Stimulated activated CD8-positive, alpha-beta memory T cell treated with anti-CD3 and anti-CD28 coated beads, Interleukin-4, amount 100 ng/mL, for 4 hours (primary cell): ENCODE measurements at places on chromosomes 16 and 17.

DNA sequence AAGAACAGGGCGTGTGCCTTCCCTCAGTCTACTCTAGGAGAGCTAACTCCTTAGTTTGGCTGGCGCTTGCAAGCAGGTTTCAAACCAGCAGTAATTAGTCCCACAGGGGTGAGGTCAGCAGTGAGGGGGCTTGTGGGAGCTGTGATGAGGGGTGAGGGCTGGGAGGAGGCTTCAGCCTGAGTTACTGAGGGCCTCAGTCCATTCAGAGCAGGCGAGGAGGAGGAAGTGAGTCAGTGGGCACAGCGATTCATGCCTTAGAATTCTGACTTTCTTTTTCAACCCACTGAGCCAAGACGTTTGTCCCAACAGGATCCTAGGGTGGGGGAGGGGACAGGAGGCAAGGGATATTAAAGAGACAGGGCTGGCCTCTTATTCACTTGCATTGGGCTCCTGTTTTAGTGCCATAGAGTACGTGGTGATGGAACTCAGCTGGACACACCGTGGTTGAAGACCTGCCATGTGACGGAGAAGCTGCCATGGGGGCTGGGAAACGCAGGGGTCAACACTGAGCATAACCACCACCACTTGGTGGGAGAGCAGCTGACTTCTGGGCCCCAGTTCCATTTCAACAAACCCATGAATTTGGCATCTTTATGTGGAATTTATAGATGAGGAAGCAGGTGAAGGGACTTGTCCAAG is 8.3 kb upstream of the ITGA3 start:
- no peak for DNase-seq

DNA sequence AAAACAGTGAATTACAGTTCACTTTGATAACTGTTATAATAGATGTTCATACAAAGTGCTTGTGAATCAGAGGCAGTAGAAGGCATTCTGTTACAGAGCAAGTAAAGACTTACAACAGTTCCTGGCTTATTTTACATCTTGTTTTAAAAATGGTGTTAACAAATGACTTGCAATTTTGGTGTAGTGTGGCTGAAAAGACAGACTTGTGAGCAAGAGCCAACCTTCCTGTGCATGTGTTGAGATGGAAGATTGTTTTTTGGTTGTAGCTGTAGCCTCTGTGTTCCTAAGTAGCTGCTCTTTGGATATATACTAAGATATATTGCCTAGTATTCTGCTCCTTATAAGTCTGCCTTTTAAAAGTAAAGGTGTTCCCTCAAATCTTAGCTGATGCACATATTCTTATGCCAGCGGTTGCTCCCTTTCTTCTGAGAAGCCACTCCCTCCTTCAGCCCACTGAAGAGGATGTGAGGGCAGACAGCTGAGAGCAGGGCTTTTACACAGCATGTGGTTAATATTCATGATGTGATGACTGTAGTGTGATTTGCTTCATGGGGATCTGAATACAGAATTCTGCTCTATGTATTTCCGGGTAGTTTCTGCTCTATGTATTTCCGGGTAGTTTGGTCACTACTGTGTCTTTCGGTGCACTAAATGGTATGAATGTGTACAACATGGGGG is 182.3 kb downstream of the PHKB start:
- DNase-seq = no peak

DNA sequence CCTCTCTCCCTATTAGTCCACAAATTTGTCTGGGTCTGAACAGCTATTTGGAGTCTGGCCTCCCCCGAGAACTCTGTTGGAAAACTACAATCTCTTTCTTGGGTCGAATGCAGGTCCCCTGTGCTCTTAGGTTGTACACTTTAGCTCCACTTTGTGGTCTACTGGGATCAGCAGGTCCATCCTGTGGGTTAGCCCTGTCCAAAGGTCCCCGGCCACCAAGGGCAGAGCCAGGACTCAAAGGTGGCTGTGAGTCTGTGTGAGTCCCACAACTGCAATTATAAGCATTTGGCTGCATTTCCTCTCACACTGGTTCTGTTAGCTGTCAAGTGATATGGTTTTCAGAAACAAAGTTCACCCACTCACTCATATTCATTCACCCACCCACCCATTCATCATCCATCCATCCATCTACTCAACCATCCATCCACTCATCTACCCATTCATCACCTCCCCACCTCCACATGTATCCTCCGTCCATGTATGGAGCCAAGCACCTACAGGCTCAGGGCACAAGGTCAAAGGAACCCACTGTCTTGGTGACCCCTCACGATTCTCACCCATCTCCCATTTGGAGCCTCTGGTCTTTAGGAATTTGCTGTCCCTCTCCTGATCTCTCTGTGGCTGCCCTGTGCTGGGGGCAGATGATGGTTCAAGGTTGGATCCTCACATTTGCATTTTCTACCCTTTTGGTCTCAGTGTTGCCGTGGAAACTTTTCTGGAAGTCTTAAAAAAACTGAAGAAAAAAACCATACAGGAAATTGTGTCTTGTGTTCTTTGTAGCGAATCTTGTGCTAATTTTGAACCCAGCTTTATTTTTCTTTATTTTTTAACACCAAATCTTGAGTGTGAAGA is 45.8 kb downstream of the IRF8 start:
- DNase-seq = no peak

GRCh38 chr17:8966926-8967325 is 1.4 kb upstream of the PIK3R5 start:
- DNase-seq = no peak

- no peak for DNase-seq
These were observed 120.1 kb downstream of the CYLD start for GRCh38 chr16:50861970-50862411.

- DNase-seq = no peak
These were observed 4.4 kb upstream of the CBFB start for GRCh38 chr16:67024384-67025209.

DNA sequence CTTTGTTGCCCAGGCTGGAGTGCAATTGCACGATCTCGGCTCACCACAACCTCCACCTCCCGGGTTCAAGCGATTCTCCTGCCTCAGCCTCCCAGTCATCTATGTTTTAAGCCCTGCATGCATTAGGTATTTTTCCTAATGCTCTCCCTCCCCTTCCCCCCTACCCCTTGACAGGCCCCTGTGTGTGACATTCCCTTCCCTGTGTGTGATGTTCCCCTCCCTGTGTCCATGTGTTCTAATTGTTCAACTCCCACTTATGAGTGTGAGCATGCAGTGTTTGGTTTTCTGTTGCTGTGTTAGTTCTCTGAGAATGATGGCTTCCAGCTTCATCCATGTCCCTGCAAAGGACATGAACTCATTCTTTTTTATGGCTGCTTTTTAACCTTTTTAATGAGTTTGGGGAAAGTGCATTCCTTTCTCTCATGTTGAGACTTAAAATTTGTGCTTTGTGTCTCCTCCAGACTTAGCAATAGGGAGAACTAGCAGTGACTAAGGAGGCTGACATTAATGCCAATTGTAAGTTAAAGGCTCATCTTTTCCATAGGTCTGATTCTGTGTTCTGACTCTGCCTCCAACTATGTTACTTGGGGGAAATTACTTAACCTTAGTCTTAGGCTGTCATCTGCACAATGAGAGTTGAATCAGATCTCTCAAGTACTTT is 17.7 kb upstream of the PHAF1 start:
- no peak for DNase-seq

GRCh38 chr16:72836985-72837384 is 210.9 kb downstream of the ZFHX3 start:
- DNase-seq = no peak

- no peak for DNase-seq
These were observed 74.5 kb upstream of the PMFBP1 start for GRCh38 chr16:72246423-72246822.

- DNase-seq = no peak
These were observed 17.7 kb upstream of the GJD3 start for GRCh38 chr17:40382251-40382650.

GRCh38 chr16:86630471-86630870 is 52.1 kb downstream of the FOXL1 start:
- no peak for DNase-seq

DNA sequence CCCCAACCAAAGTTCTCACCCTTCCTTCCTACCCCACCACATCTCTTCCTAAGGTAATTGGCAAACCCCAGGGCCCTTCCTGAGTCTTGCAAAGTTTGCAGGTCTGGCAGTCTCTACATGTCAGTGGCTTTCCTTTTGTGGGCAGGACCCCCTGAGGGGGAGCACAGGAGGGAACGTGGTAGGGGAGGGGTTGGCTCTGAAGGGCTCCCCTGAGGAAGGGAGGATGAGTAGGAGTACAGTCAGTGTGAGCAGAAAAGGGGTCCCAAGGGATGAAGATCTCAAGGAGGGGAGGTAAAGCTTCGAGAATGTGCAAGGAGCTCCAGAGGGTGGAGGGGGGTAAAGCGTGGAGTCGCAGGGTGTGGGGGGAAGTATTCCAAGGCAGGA is 206.9 kb downstream of the RAB11FIP4 start:
- DNase-seq = no peak

DNA sequence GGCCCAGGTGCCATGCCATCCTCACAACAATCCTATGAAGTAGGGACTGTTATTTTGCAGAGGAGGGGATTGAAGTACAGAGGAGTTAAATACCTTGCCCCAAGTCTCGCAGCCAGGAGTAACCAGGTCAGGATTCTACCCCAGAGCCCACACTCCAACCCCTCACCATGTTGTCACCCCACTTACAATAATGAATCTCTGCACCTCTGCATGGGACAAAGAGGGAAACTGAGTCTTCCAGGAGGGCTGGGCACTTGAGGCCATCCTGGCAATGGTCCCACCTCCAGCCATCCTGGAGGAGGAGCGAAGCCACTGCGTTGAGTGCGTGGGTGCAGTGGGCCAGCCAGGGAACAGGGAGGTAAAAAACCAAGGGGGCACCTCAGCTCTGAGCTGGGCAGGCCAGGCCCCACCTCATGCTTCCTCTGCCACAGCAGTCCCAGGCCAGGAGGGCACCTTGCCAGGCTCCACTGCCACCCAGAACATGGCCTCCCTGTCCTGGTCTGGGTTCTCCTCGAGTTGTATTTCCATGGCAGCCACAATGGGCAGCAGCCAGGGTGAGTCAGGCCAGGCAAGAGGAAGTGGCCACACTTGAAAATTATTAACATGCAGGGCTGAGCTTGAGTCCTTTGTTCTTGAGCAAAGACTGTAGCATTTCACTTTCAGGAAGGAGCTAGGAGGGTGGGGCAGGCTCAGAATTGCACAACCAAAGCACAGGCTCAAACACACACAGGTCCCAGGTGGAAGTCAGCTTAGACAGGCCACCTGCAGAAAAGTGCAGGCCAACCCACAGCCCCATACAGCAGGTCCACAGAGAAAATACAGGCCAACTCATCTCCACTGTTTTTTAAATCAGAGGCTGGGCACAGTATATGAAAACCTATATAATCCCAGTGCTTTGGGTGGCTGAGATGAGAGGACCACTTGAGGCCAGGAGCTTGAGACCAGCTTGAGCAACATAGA is 52.1 kb downstream of the CUEDC1 start:
- no peak for DNase-seq

DNA sequence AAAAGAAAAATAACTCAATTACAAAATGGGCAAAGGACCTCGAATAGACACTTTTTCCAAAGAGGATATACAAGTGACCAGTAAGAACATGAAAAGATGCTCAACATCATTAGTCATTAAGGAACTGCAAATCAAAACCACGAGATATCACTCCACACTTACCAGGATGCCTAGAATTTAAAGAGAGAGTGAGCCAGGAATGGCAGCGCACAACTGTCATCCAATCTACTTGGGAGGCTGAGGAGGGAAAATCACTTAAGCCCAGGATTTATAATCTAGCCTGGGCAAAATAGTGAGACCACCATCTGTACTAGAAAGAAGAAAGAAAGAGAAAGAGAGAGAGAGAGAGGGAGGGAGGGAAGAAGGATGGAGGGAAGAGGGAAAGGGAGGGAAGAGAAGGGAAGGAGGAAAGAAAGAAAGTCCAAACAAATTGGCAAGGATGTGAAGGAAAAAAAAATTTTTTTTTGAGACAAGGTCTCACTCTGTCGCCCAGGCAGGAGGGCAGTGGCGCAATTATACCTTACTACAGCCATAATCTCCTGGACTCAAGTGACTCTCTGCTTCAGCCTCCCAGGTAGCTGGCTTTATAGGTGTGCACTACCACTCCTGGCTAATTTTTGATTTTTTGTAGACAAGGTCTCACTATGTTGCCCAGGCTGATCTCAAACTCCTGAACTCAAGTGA is 22.6 kb downstream of the TBX2 start:
- DNase-seq = no peak

GRCh38 chr17:31686495-31686894 is 172.5 kb downstream of the COPRS start:
- DNase-seq = no peak

DNA sequence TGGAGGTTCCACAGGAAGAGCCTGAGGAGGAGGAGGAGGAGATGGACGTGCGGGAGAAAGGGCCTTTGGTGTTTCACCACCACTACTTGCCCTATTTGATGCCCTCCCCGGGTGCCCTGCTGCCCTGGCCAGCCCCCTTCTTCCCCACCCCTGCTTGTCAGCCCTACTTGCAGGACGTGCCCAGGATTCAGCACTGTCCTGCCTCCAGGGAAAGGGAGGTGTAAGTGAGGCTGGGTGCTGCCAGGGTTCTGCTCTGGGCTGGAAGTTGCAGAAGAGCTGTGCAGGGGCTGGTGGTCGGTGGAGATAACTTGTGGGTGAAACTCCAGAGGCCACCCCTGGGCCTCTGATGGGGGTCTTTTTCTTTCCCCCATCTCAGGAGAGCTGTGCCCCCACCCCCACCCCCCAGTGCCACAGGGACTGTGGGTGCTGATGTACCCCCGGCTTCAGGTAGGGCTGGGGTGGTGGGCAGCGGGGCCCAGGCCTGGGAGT is 3.0 kb downstream of the PRR29 start:
- DNase-seq = no peak
